ENCODE measurements at places on chromosomes 5 and 9.

DNA sequence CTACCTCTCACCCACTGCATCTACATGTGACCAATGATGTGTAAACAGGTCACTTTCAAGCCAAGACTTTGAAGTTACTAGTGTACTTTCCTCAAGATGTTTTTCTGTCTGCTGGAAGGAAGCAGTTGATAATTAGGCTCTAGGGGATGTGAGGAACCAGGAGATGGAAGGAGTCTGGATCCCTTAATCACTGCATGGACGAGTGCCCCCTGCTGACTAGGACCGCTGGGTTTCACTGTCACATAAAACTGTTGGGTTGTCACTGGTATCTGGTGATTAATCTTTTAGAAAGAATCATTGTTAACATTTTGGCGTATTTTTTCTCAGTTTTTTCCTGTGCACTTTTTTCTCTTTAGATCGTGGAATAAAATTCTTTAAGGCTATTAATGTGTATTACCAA lies 79.5 kb downstream of the SREK1 start:
- DNase-seq: no peak

- DNase-seq: no peak
Observed at GRCh38 chr5:59206132-59206581, 623.3 kb downstream of the RAB3C start.

- no peak for DNase-seq
Observed at GRCh38 chr5:86038566-86038965, 579.2 kb upstream of the COX7C start.

DNA sequence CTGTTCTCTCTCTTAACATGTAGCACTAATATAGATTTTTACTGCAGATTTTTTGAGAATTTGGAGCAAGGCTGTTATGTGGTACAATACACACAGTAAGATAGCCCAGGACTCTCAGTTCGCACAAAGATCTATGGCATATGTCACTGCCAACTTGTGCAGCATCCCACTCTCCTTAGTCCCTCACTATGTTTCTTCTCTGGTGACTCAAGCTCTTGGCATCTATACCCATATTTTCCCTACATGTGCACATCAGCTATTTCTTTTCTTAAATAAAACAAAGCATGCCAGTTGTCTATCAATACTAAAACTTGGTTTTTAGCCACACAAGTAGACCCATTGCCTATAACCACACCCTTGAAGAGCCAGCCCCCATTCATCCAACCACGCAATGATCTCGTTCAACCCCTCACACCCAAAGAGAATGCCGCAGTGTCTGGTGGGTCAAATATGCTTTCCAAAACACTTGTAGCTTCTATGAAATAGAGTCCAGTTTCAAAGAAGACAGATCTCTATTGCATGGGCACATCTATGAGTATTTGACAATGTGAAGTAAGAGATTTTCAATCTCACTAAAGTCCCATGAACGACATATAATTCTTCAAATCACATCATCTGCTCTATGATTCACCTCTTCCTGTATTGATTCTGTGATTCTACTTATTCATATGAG lies 18.2 kb upstream of the IL7R start:
- DNase-seq: peak; percentile 54

DNA sequence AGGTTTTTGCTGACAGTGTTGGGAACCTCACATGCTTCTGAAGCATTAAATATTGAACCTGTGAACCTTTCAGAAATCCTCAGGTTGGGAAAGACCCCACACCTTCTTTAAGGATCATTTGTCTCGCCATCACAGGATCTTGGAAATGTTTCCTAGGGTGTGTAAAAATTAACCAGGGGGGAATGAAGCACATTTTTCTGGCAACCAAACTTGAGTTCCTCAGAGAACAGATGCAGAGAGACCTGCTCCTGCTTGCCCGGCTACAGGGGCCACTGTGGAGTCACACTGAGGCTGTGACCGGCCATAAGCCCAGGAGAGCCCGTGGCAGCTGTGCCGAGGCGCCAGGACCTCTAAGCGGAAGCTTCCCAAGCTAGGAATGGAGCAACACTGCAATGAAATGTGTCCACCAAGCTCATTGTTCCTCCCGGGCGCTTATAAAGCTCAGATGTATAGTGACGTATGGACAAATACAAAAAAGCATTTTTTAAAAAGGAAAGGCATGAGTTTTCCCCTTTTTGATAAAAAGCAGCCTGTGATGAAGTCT lies 7.7 kb downstream of the CXCL14 start:
- DNase-seq: no peak

DNA sequence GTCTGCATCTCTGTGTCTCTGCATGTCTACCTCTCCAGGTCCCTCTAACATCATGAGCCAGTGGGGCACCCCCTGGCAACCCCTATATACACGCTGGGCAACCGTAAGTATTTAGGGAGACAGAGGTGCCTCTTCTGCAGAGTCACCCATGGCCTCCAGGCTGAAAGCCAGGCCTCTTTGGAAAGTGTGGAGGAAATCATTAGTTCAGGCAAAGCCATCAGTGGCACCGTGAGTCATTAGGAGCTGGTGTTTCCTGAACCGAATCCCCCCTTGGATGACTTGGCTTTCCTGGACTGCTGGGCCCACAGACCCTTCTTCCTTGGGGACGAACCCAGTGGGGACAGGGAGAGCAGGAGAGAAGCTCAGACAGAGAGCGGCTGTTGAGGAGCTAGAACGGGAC lies 174.8 kb downstream of the OLFM1 start:
- no peak for DNase-seq

GRCh38 chr9:25804856-25805255 lies 126.6 kb upstream of the TUSC1 start:
- DNase-seq: no peak

- DNase-seq: no peak
Observed at GRCh38 chr9:138058181-138058580, 180.6 kb downstream of the CACNA1B start.

Measured in CD4-positive, alpha-beta T cell treated with Interleukin-2 at 100 ng/mL for 4 hours (primary cell).